Esophagus muscularis mucosa (tissue), 4 donors: ENCODE measurements at places on chromosomes 5 and 9. TPM values are rescaled to one million over a fixed set of nuclear protein-coding genes. Genes with fewer than 3 reads are reported as not detected.

The ITGA2 gene
- total RNA-seq: 9.6 TPM

The LEAP2 gene
- 0.23 TPM for total RNA-seq

The GRIA1 gene
- total RNA-seq: 0.83 TPM

The LRRC26 gene
- total RNA-seq: not detected

The TEX48 gene
- not detected for total RNA-seq

The RMRP gene
- 6,162 TPM for total RNA-seq

The GAPVD1 gene
- 39.0 TPM for total RNA-seq

The SAXO1 gene
- not detected for total RNA-seq

The GLDC gene
- total RNA-seq: 2.5 TPM

The PCDHA6 gene
- total RNA-seq: 0.33 TPM

The GALNT12 gene
- 12.4 TPM for total RNA-seq

The NMUR2 gene
- total RNA-seq: not detected

The SPINK13 gene
- total RNA-seq: not detected

The TUT7 gene
- 33.0 TPM for total RNA-seq
